ENCODE measurements at places on chromosomes 3 and 15.

- no peak for DNase-seq
Measured at GRCh38 chr3:135792174-135792573, 173.4 kb upstream of the PPP2R3A start.

DNA sequence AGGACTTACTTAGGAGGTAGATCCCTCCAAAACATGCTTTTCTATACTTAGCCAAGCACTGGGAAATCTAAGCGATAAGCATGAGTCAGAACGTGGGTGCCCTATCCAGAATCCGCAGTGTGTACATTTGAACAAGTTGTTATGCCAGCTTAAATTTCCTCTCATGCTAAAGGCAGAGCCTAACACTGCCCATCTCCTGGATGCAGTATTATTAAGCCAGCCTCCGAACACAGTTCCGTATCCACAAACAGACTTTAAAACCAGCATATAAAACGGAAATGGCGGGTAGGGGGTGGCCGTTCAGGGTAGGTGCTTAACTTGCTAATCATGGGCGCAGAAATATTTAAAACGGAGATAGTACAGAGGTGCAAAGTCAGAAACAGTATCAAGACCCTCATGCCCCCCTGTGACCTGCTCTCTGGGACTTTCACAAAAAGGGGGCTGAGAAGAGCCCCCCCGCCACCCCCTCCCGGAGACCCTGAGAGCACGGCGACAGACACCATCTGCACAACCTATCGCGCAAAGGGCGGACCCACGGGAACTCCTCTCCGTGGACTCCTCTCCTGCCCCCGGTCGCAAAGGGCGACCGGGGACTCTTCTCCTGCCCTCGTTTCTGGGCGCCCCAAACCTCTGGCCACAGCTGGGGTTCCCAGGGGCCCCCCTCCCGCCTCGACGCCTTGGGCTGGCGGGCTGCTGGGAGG lies 889 bp upstream of the LRRIQ4 start:
- DNase-seq = peak; percentile 11

GRCh38 chr15:76235186-76235826 lies 76.0 kb downstream of the ETFA start:
- DNase-seq = no peak

GRCh38 chr3:123327956-123328850 lies 120.7 kb downstream of the ADCY5 start:
- DNase-seq = no peak

- DNase-seq = no peak
Measured at GRCh38 chr15:56824175-56824574, 90.9 kb upstream of the ZNF280D start.

DNA sequence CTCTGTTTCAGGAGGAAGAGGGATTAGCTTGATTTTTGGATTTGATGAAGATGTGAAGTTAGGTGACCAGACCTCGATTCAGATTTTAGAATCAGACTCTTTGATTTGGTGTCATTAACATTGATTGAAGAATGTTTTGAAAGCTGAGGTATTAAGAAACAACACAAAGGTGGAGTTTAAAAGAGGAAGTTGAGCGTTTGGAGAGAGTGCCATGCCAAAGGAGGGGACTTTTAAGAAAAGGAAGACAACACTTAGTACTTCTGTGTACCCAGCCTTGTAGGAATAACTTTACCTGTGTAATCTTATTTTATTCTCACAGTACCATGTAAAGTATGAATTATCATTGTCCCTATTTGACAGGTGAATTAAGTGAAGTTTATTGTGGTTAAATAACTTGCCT lies 34.4 kb downstream of the PPARG start:
- no peak for DNase-seq

DNA sequence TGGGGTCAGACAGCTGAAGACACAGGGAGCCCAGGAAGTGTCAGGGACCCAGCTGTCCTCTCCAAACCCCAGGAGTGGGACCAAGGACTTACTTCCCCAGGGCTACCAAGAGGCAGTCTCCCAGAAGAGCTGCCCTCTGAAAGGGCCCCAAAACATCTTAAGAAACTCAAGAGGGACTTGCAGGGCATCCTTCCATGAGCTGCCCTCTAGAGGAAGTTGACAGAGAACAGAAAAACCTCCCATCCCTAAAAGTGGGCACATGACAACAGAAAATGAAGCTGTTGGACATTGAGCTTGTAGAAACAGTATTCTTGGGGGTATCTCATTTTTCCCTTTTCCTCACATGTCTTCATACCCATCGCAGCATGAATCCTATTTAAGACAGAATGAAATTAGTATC lies 58.9 kb downstream of the MECOM start:
- no peak for DNase-seq

DNA sequence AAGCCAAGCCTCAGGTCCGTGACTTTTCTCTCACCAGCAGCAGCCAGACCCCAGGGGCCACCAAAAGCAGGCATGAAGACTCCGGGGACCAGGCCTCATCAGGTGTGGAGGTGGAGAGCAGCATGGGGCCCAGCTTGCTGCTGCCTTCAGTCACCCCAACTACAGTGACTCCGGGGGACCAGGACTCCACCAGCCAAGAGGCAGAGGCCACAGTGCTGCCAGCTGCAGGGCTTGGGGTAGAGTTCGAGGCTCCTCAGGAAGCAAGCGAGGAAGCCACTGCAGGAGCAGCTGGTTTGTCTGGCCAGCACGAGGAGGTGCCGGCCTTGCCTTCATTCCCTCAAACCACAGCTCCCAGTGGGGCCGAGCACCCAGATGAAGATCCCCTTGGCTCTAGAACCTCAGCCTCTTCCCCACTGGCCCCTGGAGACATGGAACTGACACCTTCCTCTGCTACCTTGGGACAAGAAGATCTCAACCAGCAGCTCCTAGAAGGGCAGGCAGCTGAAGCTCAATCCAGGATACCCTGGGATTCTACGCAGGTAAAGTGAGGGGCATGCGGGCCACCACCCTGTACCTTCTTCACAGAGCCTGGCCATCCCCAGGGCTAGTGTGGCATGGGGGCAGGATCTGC lies 12.0 kb upstream of the ABTB1 start:
- DNase-seq = no peak

DNA sequence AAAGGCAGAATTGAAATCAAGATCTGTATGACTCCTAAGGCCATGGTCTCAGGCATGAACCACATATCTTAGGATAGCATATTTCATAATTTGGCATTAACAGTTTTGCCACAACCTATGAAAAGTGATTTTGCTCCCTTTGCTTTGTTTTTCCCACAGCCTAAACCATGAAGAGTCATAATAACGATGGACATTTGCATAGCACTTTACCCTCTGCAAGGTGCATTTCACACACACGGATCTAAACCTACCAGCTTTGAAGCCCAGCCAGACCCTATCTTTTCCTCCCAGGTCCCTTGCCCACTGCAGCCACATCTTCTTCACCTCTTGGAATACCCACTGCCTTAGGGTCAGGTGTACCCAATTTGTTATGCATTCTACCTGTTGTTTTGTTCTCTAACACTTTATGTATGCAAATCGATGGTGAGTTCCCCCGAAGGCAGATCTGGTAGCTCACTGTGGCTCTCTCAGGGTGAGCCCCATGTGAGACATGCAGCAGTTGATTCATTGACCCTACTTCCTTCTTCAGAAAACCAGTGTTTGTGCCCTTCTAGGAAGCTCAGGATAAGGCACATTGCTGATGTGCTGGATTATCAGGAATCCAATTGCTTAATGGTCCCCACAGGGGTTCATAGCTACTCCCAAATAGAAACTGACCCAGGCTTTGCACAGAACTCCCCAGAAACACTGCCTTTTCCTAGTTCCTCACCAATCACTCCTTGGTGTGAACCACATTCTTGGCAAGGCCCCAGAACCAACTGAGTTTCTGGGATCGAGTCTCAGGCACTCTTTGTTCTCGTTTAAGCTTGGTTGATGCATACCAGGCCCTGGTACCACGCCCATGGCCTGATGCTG lies 8.7 kb downstream of the ARHGAP31 start:
- no peak for DNase-seq

GRCh38 chr15:22944651-22945050 lies 35.5 kb downstream of the CYFIP1 start:
- no peak for DNase-seq

GRCh38 chr3:136995652-136996051 lies 37.9 kb downstream of the IL20RB start:
- no peak for DNase-seq

- DNase-seq = no peak
Measured at GRCh38 chr3:43163895-43164493, 58.1 kb upstream of the POMGNT2 start.

DNA sequence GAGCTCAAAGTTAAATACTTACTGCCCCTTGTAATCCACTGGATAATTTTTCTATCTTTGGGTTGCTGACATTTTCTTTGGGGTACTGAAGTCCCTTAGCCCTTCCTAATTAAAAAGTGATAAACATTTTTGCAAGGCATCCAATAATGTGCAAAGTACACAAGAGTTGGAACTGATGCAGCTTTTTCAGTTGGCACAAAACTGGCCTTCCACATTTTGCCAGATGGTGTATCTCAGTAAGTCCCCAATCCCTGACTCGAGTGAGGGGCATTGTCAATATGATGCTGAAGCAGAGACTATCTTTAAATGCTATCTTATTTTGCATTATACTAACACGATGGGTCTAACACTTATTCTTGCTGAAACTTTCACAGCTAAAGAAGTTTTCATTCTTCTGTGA lies 27.8 kb downstream of the FHIT start:
- no peak for DNase-seq

DNA sequence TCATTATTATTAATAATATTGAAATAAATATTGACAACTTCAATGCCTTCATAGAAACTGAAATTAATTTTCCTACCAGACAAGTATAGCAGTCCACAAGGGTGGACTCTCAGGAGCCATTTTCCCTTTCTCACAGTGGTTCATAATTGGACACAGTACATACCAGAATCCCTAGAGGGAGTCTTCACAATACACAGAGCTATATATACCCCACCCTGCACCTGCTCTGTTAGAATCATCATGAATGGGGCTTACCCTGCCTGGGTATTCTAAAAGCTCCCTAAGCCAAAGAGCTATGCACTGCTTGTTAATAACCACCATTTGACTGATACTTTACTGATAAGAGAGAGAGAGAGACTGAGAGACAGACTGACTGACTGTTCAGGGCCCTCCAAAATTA lies 134.9 kb downstream of the FEZF2 start:
- no peak for DNase-seq

DNA sequence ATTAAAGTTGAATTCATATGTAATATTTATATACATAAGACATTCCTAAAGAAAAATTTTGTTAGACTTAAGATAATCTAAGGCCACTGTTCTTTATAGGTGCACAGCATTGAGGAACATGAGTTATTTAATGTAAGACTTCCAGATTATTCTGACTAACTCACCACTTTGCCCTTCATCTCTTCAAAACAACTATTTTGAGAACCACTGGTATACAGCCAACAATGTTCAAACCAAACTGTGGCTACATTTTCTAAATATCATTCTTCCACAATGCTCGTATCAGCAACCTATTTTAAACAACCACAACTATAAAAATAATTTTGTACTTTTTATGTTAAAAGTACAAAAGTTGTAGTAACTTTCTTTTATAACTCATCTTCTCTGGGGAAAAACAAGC lies 199.8 kb upstream of the ALCAM start:
- no peak for DNase-seq

DNA sequence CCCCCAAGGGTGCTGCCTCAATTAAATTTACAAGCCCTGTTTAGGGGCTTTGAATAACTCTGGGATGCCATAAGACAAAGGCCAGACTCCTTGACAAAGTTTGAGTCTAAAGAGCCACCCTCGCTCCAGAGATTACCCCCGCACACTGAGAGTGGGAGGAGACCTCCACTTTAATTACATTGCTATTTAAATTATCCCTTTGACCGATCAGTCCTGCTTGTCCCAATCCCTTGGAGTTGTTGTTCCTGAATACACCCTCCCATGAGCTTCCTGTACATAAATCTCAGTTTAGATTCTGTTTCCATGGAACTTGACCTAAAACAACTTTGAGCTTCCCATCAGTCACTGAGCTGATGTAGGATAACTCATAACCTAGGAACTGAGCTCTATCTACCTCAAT lies 596.3 kb downstream of the PYDC2 start:
- no peak for DNase-seq

DNA sequence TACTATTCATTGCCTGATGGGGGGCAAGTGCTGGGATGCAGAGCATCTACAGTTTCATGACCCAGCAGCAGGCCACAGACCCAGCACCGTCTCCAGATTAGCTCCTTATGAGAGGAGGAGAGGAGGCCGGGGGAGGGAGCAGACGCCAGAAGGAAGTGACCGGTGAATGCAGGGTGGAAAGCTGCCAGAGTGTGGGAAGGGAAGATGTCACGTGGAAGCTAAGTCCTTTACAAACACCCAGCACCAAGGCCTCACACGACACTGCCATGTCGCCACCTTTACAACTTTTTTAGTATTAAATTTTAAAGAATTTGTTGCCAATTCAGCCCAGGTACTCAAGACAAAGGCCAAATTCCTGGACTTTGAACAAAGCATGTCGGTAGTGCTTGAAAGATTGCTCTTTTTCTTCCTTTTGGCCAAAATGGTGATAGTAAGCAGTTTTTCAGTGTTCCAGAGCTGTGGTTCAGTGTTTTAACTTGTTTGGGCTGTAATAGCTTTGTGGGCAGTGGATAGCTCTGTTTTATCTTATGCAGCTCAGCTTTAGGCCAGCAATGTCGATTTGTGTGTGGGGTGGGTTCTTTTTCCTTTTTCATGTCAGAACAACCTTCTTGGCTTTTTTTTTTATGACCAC lies 58.2 kb downstream of the ZBTB38 start:
- DNase-seq = no peak

DNA sequence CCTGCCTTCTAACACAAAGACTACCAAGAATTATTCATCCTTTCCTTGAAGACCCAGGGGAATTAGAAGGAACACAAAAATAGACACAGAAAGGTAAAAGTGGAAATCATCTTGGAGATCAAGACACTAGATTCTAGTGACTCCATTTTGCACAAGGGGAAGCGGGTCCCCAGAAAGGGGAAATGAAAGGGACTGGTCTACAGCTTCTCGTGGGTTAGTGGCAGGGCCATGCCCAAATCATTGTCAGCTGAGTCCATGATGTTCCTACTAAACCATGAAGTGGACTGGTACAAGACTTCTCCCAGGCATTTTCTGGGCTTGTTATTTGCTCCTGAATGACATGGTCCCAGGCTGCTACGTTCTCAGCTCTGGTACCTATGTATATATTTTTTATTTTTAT lies 230.7 kb upstream of the TPRG1 start:
- DNase-seq = no peak

- no peak for DNase-seq
Measured at GRCh38 chr15:36050899-36051298, 504.9 kb upstream of the DPH6 start.

- peak; percentile 10 for DNase-seq
Measured at GRCh38 chr15:56919609-56920366, 1.3 kb downstream of the TCF12 start.

- no peak for DNase-seq
Measured at GRCh38 chr3:113277941-113278598, 66.7 kb downstream of the BOC start.

DNA sequence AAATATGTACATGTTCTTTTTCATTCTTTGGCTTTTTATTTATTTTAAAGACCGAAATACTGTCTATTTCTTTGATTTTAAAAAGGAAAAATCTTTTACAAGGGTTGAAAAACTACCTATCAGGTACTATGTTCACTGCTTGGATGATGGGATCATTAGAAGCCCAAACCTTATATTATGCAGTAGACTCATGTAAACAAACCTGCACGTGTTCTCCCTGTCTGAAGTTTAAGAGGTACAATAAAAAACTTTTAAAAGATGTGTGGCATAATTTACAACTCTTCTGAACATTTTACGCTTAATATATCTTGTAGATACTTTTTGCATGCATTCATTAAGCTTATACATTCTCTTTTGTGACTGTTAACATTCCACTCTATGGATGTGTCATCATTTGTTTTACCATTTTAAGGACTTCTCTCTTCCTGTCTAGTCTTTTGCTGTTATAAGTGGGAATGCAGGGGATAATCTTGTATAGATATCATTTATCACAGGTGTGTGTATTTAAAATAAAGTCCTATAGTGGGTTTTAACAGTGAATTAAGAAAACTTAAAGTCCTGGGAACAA lies 6.2 kb downstream of the MGA start:
- no peak for DNase-seq

Data from activated gamma-delta T cell treated with Interleukin-2 at 50 U/mL for 16 hours (primary cell).